ENCODE measurements at places on chromosomes 2 and 18.

- no peak for DNase-seq
These were observed 245.4 kb downstream of the PTPRM start for GRCh38 chr18:7812431-7813063.

DNA sequence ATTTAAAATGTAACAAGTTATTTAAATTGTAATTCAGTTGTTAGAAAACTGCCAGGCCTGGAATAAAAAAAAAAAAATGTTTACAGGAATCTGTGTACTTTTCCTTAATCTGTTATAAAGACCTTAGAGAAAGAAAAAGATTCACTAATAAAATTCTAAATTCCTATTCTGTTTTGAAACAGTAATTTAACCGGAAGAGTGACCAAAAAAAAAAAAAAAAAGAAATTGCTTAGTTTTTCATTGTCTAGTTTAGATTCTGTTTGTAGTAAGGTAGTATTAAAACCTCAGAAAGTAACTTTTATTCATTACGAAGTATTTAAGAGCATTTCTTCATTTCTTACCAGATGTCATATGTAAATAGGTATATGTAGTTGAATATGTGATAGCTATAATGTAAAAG lies 2.5 kb downstream of the REL start:
- DNase-seq = no peak

GRCh38 chr2:223998948-223999347 lies 40.1 kb downstream of the SERPINE2 start:
- DNase-seq = no peak

- no peak for DNase-seq
These were observed 1046.0 kb upstream of the TMEFF2 start for GRCh38 chr2:193240752-193241151.

- DNase-seq = peak; percentile 12
These were observed 996 bp downstream of the TGFBRAP1 start for GRCh38 chr2:105328281-105329196.

DNA sequence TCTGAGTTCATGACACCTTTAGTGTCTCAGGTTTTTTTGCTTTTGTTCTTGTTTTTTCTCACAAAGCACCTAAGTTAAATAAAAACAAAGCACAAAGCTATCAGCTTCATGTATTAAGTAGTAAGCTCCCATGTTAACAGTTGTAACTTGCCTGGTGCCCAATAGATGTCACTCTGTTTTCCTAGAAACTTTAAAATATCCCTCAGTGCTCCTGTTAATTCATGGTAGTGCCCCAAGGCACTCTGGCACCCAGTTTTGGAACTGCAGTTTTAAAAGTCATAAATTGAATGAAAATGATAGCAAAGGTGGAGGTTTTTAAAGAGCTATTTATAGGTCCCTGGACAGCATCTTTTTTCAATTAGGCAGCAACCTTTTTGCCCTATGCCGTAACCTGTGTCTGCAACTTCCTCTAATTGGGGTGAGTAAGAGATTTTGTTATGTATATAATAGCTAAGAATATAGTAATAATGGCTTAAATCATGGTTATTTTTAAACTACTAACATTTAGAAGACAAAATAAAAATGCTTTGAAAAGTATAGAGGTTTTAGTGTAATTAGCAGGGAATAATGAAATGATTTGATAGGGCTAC lies 555.0 kb upstream of the TMEFF2 start:
- DNase-seq = no peak

GRCh38 chr2:68980956-68981355 lies 6.5 kb downstream of the GKN1 start:
- DNase-seq = no peak

GRCh38 chr2:138059487-138060300 lies 95.4 kb downstream of the HNMT start:
- no peak for DNase-seq

- DNase-seq = no peak
These were observed 133.6 kb downstream of the FIGN start for GRCh38 chr2:163602196-163602595.

GRCh38 chr2:105287692-105288091 lies 41.8 kb downstream of the TGFBRAP1 start:
- DNase-seq = no peak

GRCh38 chr18:41982942-41983660 lies 28.1 kb downstream of the PIK3C3 start:
- DNase-seq = no peak

- DNase-seq = no peak
These were observed 193.8 kb upstream of the ARL4C start for GRCh38 chr2:234690569-234691213.

DNA sequence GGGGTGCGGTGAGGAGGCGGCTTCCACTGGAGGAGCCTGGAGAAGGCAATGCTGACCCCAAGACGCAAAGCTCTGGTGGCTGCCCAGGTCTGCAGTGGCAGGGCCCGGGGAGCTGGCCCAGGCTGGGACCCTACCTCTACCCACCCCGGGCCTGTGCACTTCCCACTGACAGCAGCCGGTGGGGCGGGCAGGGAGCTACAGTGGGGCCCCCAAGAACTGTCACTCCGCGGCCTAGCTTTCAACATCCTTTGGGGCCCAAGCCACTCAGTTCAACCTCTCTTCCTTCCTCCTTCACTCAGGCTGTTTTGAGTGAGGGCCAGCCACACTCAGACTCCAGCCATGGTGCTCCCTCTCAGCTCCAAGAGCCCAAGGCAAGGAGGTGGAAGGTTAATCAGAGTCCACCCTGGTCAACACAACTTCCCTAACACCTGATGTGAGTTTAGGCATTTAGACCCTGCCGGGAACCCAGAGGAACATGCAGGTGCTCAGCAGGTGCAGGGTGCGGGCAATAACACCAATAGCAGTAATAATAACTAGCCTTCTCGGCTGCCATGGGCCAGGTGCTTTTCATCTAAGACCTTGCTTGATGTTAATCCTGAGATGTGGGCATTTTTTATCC lies 93.6 kb downstream of the ZFP36L2 start:
- DNase-seq = no peak

DNA sequence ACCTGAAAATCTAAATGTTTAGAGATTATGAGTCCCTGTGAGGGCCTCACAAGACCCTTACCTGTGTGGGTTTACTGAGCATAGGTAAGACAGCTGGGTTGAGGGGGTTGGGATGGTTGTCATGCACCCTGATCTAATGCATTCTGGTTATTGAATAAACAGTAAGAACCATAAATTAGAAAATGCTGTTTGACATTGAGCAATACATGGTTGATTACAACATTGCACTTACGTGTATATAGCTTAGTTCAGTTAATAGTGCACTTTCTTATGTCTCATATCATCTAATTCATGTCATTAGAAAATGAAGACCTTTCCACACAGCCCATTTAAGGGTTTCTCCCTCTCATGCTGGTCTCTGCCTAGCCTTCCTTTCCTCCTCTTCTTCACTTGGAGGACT lies 253.5 kb upstream of the ATP5MC3 start:
- no peak for DNase-seq

DNA sequence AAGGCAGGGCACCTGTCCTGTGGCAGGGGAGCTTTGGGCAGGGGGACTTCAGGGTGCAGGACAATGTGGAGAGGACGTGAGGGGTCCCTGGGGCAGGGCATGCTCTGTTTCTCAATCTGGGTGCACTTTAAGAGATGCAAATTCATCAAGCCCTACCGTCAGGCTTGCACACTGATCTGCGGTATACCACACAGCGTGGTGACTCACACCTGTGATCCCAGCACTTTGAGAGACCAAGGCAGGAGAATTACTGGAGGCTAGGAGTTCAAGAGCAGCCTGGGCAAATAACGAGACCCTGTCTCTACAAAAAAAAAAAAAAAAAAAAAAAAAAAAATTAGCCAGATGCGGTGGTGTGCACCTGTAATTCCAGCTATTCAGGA lies 10.2 kb upstream of the GPC1 start:
- DNase-seq = no peak

DNA sequence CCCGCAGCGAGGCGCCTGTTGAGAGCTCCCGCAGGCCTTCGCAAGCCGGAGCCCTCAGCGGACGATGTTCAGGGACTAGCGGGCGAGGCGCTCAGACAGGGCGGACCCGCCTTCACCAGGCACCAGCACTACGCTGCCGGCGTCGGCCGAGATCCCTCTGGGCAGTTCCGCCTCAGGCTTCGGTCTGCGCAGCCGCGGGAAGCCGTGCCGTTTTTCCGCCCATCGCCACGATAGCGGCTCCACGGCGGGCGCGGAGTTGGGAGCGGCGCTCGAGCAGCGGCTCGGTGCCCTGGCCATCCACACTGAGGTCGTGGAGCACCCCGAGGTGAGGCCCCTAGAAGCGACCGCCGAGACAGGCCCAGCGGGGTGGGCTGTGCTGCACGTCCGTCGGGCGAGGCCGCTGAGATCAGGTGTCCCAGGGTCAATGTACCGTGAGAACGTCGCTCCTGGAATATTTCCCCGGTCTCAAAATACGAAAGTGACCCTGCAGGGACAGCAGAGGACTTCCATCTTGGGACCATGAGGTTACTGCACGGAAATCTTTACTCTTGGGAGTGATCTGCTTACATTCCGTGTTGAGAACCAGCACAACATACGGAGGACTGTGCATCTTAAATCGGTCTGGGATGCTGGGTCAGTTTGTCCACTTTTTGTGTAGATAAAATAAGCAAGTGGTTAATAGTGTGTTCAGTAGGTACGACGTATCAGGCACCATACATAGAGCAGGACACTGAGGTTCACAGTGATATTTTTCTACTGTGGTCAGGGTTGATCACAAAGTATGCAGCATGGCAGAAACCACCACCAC lies 13.3 kb upstream of the MTIF2 start:
- DNase-seq = peak; percentile 75

- no peak for DNase-seq
These were observed 266.8 kb downstream of the EN1 start for GRCh38 chr2:118580651-118581050.
